ENCODE measurements at places on chromosomes 4 and X.

DNA sequence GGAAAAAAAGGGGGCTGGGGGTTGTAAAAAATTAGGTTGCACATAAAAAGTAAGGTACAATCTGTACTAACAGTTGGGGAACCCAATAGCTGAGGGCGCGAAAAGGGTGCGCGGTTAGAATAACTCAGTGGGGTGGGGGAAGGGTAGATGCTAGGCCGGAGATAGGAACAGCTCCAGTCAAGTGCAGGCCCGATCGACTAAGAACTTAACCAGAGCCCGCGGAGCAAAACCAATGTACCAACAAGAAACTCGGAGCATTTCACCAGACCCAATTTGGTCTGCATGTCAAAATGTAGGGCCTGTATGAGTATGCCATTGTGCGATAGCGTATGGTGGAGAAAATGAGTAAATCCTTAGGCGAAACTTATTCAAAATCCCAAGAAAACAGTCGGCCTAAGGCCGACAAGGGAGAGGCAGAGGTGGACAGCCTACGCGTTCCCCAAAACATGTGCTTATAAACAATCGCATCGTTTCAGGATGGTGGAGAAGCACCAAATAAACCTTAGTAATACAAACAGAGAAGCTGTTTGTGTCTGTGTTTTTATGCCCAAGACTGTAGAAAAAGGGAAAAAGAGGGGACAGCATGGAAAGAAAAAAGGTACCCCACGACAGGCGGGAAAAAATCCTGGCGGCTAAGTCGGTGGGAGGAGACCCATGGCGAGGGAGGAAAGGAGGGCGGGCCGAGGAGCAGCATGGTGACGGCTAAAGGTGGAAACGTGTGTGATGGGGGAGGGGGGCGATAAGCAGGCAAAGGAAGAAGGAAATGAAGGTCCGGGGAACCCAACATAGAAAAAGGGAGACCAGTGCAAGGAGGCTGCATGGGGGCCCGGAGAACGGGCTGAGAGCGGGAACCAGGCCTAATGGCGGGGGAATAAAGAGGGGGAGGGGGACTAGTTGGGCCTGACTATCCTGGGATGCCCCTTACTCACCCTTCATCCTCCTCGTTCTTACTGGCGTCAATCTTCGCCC, 990 bp downstream of the HNRNPD start:
- DNase-seq: peak; percentile 79

GRCh38 chr4:18039113-18039512, 17.6 kb upstream of the LCORL start:
- DNase-seq: no peak

DNA sequence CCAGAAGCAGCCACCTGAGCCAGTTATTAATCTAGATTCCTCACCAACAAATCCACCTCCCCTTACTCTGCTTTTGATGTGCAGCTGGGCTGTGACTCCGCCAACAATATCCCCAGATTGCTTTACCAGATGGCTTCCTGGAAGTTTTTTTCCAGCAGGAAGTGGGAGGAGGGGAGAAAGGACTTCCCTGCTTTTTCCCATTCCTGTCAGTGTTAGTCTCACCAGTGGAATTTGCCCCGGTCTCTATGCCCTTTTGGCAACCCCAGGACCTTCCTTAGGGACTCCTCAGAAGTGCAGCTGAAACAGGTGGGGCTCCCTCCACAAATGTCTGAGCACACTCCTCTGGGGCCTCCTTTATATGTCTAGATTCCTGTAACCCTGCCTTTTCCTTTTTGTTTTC, 465.2 kb upstream of the IGFBP7 start:
- no peak for DNase-seq

DNA sequence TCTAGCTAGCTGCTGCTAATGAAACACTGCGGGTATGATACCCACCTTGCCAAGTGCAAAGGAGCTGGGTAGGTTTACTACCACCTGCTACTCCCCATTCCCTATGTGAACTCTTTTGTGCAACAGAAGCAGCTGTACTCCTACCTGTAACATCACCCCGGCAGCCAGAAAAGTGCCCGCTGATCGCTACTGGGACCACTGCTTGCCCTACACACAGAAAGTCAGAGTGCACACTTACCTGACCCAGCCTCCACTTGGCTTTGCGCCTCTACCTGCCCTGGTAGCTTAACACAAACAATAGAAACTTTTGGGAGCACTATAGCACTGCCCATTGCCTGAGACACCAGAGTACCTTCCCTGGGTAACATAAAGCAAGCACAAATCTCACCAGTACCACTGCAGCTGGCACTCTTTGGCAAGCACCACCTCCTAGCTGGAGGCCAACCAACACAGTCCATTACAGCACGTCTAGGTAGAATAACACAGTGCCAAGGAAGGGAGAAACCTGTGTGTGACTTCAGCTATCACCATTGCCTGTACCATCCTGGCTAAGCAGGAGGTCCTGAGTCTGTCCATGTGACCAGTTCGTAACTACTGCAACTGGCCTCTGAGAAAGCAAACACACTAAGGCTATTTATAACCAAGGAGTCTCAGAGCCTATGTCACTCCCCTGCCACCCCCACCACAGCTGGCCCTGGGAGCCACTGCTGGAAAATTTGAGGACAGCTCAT, 80.1 kb downstream of the CENPC start:
- no peak for DNase-seq

All from activated CD4-positive, alpha-beta memory T cell treated with anti-CD3 and anti-CD28 coated beads, Interleukin-2, amount 10 ng/mL, durations not matched to agents 7 days and 5 days (primary cell).